ENCODE measurements at places on chromosomes 7 and 10. TPM values are rescaled to one million over a fixed set of nuclear protein-coding genes. Genes with fewer than 3 reads are reported as not detected.

DNA sequence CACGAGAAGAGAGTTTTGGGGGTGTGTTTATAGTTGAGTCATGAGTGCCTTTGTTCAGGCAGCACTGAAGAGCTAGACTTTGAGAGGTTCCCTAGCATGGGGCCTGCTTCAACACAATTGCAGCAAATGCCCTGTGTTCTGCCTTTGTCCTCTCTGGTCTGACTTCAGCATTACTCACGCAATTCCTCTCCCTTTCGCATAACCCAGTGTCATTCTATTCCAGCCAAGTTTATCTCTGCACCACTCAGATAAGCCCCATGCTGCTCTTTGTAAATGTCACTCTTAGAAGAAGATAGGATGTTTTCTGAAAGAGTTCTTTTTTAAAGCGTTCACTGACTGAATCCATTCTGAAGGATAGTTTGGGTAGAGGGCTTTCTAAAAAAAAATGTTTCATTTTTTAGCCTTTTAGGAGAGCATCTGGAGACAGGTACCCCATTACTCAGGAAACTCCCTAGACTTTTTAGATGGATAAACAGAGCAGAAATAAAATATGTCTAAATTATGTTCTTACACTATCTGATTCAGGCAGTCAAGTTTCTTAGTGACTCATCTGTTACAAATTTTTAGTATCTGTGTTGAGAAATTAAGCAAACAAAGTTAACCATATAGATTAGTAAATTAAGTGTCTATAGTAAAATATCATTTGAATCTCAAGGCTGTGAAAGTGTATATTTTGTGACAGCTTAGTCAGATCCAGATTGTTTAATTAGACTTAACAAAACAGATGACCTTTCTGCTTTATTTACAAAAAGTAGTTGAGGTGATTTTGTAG, 318.5 kb downstream of the GPR158 start:
- peak; percentile 0 for DNase-seq

GRCh38 chr7:19798986-19799385, 25.6 kb upstream of the TMEM196 start:
- no peak for DNase-seq

GRCh38 chr7:3092468-3092867, 48.8 kb upstream of the CARD11 start:
- peak; percentile 16 for DNase-seq

GRCh38 chr7:84720456-84721097, 466.3 kb downstream of the SEMA3D start:
- peak; percentile 8 for DNase-seq

The HOXA3 gene
- total RNA-seq = 0.90 TPM

The NCF1 gene
- total RNA-seq = not detected

All from IMR-90 (cell line).